ENCODE measurements at places on chromosomes 11 and 22. TPM values are rescaled to one million over a fixed set of nuclear protein-coding genes. Genes with fewer than 3 reads are reported as not detected.

Gene WEE1
- total RNA-seq = 31.4 TPM

Gene LDHAL6A
- total RNA-seq = not detected

Gene SHANK3
- 1.4 TPM for total RNA-seq

Gene PLEKHA7
- 1.0 TPM for total RNA-seq

Gene OR2AG2
- under 0.01 TPM for total RNA-seq

Gene THAP7
- 16.7 TPM for total RNA-seq

Gene ANGPTL5
- not detected for total RNA-seq

Gene PRR33
- not detected for total RNA-seq

Gene P2RX6
- total RNA-seq = 0.57 TPM

Gene CYTH4
- under 0.01 TPM for total RNA-seq

Gene HBE1
- total RNA-seq = not detected

Gene TPST2
- 17.4 TPM for total RNA-seq

Gene OOSP4B
- total RNA-seq = not detected

Gene MOGAT2
- not detected for total RNA-seq

Gene DERL3
- total RNA-seq = under 0.01 TPM

Gene FXYD6
- total RNA-seq = not detected

Gene PLXNB2
- total RNA-seq = 96.0 TPM

Gene OR52H1
- not detected for total RNA-seq

Gene EXPH5
- 27.4 TPM for total RNA-seq

Gene IL17REL
- total RNA-seq = not detected

Gene OR8D1
- not detected for total RNA-seq

Gene UCP3
- 0.93 TPM for total RNA-seq

Gene MPPED2
- total RNA-seq = not detected

Gene RPUSD4
- 29.4 TPM for total RNA-seq

Gene PLEKHB1
- total RNA-seq = 0.21 TPM

Gene LGALS1
- 1,091 TPM for total RNA-seq

Gene SLC22A8
- total RNA-seq = not detected

Gene CHORDC1
- total RNA-seq = 65.6 TPM

Gene TUB
- total RNA-seq = under 0.01 TPM

Gene GRM5
- under 0.01 TPM for total RNA-seq

Gene CDON
- total RNA-seq = 5.3 TPM

Gene APOL4
- total RNA-seq = 1.3 TPM

Gene FADD
- total RNA-seq = 27.7 TPM

Gene WBP2NL
- 0.57 TPM for total RNA-seq

Gene SYT13
- total RNA-seq = not detected

Gene CHRM1
- not detected for total RNA-seq

Gene GLYATL1
- total RNA-seq = not detected

Gene OR10A2
- total RNA-seq = not detected

Gene CARS1
- 124 TPM for total RNA-seq

Gene RASL10A
- 0.21 TPM for total RNA-seq

Gene DEUP1
- under 0.01 TPM for total RNA-seq

Gene MRGPRE
- not detected for total RNA-seq

Gene MFNG
- total RNA-seq = 2.1 TPM

Gene LMO2
- 0.93 TPM for total RNA-seq

Gene ACRV1
- not detected for total RNA-seq

Gene NXPE2
- not detected for total RNA-seq

Gene C11orf91
- total RNA-seq = not detected

Gene RBX1
- 20.6 TPM for total RNA-seq

Gene TMPRSS13
- 6.8 TPM for total RNA-seq

Gene SNX15
- total RNA-seq = 14.6 TPM

Gene TM7SF2
- 24.6 TPM for total RNA-seq

Gene UBASH3B
- total RNA-seq = 17.2 TPM

Gene ATP6V1E1
- total RNA-seq = 192 TPM

Gene TSGA10IP
- total RNA-seq = not detected

Gene C1QTNF5
- 0.36 TPM for total RNA-seq

Gene SAA2
- total RNA-seq = 37.6 TPM

Gene MAP6
- total RNA-seq = 0.50 TPM

Gene RAB38
- 229 TPM for total RNA-seq
